ENCODE measurements at places on chromosomes 2 and 18.

- no peak for DNase-seq
Measured at GRCh38 chr2:41204315-41204714, 752.4 kb upstream of the SLC8A1 start.

DNA sequence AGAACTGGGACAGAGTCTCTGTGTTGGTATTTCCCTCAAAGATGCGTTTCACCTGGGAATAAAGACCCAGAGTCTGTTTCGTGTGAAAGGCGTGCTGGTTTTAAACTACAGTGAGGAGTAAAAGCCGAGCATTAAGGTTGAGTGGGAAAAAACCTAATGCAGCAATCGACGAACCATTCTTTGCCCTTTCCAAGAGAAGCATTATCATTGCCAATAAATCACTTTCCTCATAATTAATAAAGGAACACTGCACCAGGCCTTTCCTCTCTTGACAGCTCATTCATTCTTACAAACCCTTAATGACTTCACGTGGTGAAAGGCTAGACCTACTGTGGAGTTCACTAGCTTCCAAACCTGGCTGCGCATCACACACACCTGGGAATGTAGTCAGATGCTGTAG is 896 bp upstream of the SLC8A1 start:
- DNase-seq, result no peak

GRCh38 chr2:234422273-234422732 is 74.6 kb downstream of the ARL4C start:
- no peak for DNase-seq

- DNase-seq, result peak; percentile 25
Measured at GRCh38 chr18:76374330-76375281, 120.4 kb downstream of the ZNF516 start.

DNA sequence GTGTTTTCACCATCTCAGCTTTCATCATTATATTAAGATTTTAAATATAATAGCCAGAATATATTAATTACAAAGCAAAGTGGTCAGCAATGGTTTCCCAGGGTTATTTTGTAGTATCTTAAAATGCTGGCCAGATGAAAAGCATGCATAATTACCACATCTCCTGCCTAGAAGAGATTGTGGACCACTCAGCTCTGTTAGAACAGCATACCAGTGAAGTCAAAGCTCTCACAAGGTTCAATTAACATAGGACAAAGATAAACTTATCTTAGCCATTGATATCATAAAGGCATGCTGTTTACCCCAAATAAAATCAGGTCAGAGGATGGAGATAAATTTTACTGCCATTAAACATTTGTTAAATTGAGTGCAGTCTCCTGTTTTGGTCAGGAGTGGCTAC is 19.3 kb upstream of the PDE1A start:
- no peak for DNase-seq

GRCh38 chr2:231907765-231908164 is 18.4 kb downstream of the NPPC start:
- DNase-seq, result no peak

- DNase-seq, result no peak
Measured at GRCh38 chr18:49304751-49305150, 155.7 kb downstream of the DYM start.

GRCh38 chr2:151891566-151892194 is 63.5 kb upstream of the ARL5A start:
- DNase-seq, result no peak

DNA sequence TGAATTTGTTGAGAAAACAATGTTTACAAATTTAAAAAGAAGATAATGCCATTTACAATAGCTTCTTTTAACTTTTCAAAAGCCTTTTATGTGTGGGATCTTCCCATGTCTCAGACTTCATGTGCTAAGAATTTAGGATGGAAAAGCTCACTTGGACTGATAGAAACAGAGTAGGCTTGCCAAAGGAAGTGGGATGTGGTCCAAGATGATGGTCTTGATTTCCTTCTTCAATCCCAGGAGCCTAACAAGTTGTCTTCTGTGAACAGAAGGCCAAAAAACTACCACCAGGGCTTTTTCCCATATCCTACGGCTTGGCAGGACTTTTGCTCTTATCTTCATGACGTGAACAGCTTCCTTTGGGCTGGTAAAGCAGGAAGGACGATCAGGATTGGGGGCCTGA is 9.5 kb downstream of the CXCR4 start:
- no peak for DNase-seq

GRCh38 chr2:203822240-203822639 is 45.3 kb upstream of the CTLA4 start:
- no peak for DNase-seq

- no peak for DNase-seq
Measured at GRCh38 chr2:44779793-44780192, 161.7 kb upstream of the SIX3 start.

GRCh38 chr2:51825823-51826222 is 793.9 kb upstream of the NRXN1 start:
- no peak for DNase-seq

- no peak for DNase-seq
Measured at GRCh38 chr2:65746931-65747675, 314.7 kb upstream of the SPRED2 start.

DNA sequence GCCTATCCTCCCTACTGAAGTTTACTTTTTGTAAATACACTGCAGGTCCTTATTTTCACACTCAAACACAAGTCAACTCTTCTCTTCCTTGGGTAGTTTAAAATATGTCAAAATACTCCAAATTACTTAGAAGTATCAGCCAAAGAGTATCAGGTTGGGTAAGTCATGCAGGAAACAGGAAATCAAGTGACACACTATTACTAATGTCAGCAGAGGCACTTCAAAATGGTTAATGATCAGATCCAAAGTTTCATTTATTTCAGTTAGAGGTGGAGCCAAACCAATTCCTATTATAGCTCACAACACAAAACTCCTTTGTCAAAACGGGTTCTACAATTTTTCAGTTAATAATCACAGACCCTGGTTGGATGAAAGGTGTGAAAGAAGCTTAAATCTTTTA is 54.2 kb downstream of the DLGAP1 start:
- DNase-seq, result no peak

DNA sequence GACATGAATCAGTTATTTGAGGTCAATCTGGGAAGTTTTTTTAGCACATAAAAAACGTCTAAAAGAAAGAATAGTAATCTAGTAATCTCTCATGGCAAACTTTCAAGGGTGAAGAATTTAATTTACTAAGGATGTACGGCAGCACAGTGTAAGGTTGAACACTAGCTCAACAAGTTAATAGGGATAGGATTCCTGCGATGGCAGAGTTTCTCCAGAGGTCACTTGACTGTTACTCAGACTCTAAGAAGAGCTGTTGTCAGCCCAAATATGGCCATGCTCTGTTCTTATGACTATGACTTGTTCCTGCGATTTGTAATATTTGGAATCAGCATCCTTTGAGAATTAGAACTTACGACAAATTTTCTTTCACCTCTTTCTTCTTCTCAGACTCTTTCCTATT is 553.3 kb upstream of the TNP1 start:
- DNase-seq, result no peak

DNA sequence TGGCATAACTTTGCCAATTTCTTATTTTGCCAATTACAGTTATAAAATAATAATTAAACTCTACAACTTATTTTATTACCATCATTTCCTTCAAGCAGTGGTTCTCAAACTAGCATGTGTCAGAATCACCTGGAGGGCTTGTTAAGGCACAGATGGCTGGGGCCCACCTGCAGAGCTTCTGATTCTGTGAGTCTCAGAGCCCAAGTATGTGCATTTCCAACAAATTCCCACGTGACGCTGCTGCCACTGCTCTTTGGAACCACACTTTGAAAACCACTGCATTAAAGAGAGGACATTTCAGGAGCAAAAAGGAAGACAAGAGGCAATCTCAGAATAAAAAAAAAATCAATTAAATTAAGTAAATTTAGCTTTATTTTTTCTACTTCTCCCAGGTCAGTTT is 94.0 kb upstream of the HNRNPA3 start:
- DNase-seq, result no peak

GRCh38 chr18:50074404-50074803 is 120.5 kb downstream of the MYO5B start:
- no peak for DNase-seq

DNA sequence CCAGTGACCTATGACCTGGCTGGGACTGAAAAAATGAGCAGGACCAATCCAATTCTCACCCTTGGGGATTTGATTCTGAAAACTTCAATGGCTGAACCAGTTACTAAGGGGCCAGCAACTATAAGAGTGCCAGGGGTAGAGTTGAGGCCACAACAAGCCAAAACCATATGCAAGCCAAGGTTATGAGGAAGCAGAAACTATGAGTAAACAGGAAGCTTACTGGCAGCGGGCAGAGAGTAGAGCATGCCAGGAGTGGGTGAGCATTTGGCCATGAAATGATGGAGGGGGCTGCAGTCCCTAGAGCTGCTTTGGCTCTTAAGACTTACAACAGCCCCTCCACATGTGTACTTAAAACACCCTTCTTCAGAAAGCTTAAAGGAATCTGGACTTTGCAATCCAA is 82.4 kb downstream of the RBMS1 start:
- no peak for DNase-seq

DNA sequence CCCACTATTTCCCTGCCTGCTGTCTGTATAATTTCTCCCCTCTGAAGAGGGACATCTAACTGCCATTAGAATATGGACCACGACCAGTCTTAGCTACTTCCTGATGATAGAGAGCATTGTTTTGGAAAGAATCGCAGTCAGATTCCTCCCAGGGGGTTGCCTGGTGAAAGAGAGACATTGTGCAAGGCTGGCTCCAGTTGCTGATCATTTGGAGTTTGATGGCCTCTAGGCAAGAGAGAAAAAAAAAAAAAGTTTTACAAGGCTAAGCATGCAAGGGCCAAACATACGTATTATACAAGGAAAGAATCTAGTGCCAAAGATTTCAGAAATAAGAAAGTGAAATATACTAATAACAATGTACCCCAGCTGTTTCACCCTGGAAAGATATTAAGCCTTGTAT is 182.2 kb downstream of the CMPK2 start:
- DNase-seq, result no peak

GRCh38 chr2:79993144-79993543 is 311.4 kb downstream of the LRRTM1 start:
- no peak for DNase-seq

- DNase-seq, result no peak
Measured at GRCh38 chr2:54384301-54385203, 71.6 kb upstream of the SPTBN1 start.

DNA sequence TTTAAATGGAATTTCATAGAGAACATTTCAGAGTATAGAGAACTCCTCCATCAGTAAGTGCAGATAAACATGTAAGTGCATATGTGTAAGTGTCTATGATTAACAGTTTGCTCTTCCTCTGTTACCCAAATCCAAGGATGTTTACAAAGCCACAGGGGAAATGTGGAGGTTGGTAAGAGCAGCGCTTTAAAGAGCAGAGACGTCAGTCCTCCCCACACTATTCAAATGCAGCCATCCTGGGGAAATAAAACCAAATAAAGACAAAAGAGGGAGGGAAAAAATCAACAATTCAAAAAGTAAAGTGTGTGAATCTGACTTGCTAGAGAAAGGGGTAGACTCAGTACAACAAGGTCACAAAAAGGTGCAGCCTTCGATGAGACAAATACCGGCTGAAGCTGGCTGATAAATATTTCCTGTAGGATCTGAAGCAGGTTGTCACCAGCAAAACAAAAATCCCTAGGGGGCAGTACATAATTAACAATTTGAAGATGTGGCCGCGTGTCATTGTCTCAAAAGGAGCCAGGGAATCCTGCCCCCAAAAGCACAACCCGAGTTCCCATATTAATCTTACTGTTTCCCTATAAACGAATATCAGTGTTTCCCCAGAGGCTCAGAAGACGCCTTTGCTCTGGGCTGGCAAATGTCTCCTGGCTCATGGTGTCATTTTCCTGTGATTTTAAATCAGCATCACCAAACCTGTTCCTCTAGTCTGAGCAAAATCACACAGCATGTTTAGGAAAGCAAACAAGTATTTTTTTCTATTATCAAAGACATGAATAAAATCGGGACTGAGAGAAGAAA is 216.5 kb downstream of the CDCA7 start:
- DNase-seq, result no peak

DNA sequence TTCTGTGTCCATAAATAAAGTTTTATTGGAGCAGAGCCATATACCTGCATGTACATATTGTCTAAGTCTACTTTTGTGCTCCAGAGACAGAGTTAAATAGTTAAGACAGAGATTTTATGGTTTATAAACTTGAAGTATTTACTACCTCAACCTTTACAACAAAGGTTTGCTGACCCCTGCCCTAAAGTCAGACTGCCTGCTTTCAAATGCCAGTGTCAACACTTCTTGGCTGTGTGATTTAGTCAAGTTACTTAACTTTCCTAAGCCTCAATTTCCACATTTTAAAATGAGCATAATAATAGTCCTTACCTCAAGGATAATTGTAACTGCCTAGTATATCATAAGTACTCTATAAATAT is 44.4 kb upstream of the ITPRID2 start:
- no peak for DNase-seq

- no peak for DNase-seq
Measured at GRCh38 chr18:6752202-6752860, 22.8 kb downstream of the ARHGAP28 start.

GRCh38 chr2:104844807-104845551 is 8.9 kb upstream of the POU3F3 start:
- no peak for DNase-seq

DNA sequence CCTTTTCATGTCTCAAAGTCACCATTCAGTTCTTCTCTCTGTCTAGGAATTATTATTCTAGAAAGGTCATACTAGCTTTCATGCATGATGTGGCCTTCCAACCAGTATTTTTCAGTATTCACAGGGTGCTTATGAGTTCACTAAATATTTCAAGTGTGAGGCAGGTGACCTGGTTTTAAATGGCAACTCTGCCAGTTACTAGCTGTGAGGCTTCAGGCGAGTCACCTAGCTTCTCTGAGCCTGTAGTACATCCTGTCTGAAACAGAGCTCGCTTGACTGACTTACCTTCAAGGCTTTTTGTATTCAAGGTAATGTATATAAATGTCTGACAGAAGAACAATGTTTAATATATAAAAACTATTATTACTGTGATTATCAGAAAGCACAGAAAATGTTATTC is 19.4 kb upstream of the ACVR1 start:
- no peak for DNase-seq

- no peak for DNase-seq
Measured at GRCh38 chr2:104716061-104716460, 137.9 kb upstream of the POU3F3 start.

- no peak for DNase-seq
Measured at GRCh38 chr2:58968885-58969284, 727.8 kb upstream of the FANCL start.

DNA sequence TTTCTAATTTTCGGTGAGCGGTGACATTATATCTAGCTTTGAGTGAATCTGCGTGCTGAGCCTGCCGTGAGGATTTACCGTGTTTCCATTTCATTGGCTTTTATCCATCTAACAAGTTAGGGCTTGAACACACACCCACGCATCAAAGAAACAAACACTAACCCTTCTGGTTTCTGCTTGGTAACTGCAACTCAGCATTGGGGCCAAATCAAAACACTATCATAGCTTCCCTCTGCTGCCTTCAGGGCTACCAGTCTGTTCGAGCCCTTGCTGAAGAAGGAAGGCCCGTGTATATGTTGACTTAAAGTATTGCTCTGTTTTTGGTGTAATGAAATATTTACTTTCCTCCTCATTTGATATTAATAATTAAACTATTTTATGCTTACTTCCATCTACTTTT is 227.2 kb downstream of the PHLPP1 start:
- DNase-seq, result no peak

Measured in T-helper 2 cell (primary cell).